ENCODE measurements at places on chromosomes 12 and 14.

GRCh38 chr14:80271389-80271788, 60.1 kb upstream of the DIO2 start:
- DNase-seq = no peak

DNA sequence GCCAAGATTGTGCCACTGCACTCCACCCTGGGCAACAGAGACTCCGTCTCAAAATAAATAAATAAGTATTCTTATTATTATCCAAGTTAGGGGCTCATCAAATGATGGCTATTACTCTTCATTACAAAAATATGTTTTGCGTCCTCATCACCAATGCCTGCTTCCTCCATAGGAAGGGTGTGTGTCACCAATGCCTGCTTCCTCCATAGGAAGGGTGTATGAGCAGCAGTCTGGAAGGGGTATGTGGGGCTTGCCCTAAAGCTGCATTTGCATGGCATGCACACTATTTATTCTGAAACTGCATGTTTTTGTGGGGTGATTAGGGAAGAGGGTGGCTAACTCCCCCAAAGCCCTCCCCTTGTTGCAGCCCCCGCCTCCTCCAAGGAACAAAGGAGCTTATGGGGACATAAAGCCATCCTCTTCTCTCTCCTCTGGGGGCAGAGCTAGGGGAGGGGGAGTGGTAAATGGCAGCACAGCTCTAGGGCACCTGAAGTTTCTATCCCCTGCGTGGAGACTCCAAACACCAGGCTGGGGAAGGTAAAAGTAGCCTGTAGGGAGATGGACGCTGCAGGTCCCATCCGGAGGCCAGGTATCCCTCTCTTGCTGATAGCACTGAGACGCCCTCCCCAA, 1.3 kb downstream of the CAMKK2 start:
- DNase-seq = no peak

- no peak for DNase-seq
Observed at GRCh38 chr12:27048822-27049752, 26.7 kb downstream of the MED21 start.

- no peak for DNase-seq
Observed at GRCh38 chr14:54137614-54137961, 181.0 kb upstream of the BMP4 start.

DNA sequence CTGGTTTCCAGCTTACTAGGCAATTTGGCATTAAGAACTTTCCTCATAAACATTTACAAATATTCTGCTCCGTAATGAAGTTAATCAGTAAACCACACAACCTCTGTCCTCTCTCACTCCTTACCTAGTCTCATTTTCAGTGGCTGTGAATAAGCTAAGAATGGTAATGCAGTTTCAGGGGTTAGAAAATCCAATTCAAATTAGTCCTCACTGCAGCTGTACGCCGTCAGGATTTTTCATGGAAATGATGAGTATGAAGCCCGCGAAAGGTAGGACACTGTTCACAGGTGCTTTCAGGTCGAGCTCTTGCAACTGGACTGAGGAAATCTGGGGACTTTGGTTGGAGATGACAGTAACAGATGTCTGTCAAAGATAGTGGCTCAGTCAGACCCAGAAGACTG, 29.6 kb downstream of the NR1H4 start:
- DNase-seq = no peak

GRCh38 chr12:66255737-66256136, 46.6 kb upstream of the HELB start:
- no peak for DNase-seq
